ENCODE measurements at places on chromosomes 5 and 9. TPM values are rescaled to one million over a fixed set of nuclear protein-coding genes. Genes with fewer than 3 reads are reported as not detected.

Gene TUBB4B
- total RNA-seq, result 286 TPM

- no peak for DNase-seq
These were observed 137.6 kb upstream of the ZNF618 start for GRCh38 chr9:113738496-113738892.

DNA sequence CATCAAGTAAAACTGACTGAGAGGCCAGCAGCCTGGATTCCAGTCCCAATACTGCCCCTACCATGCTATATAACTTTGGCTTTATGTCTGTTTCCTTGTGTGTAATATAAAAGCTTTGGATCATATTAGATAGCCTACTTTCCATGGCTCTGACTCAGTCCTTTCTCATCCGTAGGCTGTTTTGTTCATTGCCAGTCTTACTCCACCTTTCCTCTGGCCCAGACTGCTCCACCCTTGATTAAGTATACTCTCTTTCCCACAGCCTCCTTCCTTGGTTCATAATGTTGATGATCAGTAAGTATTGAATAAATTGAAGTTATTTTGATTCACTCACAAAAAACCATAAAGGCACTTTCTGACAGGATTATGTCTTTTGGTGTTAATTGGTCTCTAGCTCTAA is 1.5 kb upstream of the MRPS30 start:
- no peak for DNase-seq

GRCh38 chr5:103119070-103119764 is 721 bp downstream of the GIN1 start:
- DNase-seq, result no peak

Gene SLC36A2
- total RNA-seq, result not detected

Gene PRDM9
- not detected for total RNA-seq
